ENCODE measurements at places on chromosomes 4 and X.

GRCh38 chr4:151043803-151044515 lies 28.9 kb upstream of the LRBA start:
- no peak for DNase-seq

DNA sequence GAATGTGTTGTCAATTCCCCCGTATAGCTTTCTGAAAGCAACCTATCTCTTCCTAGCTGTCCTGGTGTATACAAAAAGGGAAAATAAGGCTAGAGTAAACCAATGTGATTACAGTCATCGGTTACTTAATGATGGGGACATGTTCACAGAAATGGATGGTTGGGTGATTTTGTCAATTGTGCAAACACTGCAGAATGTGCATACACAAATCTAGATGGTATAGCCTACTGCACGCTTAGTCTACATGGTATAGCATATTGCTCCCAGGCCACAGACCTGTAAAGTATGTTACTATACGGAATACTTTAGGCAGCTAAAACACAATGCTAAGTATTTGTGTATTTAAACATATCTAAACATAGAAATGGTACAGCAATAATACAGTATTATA lies 5.1 kb downstream of the DTHD1 start:
- no peak for DNase-seq

GRCh38 chr4:176303938-176304337 lies 15.8 kb upstream of the SPCS3 start:
- DNase-seq, result no peak

- no peak for DNase-seq
These were observed 16.5 kb upstream of the STOX2 start for GRCh38 chr4:183888564-183888963.

DNA sequence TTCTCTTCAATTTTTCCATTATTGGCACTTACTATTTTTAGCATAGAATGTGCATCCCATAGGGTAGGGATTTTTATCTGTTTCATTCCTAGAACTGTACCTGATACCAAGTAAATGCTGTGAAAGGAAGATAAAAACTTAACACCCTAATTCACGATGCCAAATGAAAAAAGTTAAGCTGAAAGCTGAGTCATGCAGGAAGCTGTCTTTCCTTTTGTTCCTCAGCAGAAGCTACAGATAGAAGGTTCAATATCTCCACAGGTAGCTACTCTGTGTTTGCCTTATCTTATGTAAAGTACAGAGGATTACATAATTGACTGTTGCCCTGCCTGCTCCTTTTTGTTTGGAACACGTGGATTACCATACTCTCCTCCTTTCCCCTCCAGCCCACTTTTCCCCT lies 77.0 kb downstream of the LRP2BP start:
- no peak for DNase-seq

DNA sequence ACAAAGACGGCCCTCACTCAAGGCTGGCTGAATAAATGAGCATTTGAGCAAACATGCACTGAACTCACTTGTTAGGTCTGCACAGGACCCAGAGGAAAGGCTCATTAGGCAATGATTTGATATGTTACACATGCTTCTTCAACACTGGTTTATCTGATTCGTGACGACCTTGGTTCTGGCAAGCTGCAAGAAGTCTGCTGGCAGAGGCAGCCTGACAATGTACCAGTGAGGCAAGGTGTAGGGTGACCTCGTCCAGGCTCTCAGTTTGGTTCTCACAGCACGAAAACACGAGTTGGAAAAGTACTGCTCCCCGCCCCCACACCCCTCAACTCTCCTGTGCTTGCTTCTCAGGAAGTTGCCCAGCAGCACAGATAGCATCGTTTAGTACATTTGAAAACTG lies 63.1 kb upstream of the CITED1 start:
- no peak for DNase-seq

DNA sequence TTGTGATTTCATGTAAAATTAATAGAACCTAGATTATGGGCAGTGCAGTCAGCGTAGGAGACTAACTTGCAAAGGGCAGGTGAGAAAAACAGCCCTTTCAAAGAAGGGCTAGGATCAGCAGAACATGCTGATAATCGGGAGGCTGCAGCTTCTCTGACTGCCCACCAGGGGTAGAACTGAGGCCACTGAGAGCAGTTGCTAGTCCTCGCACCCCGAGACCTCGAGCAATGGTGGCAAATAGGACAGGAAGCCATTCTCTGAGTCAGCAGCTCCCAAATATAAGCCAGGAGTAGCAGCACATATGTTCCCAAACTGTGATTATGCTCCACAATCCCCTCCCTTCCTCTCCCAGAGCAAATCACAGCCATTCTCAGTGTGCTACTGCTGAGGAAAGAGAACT lies 186.5 kb downstream of the MSL3 start:
- no peak for DNase-seq

All from CD4-positive, alpha-beta T cell treated with Interleukin-17A for 4 hours (primary cell).